NCI-H187 (cell line): ENCODE measurements at places on chromosomes 16 and 17.

GRCh38 chr17:55661963-55662834 is 60.5 kb downstream of the TMEM100 start:
- no peak for DNase-seq

GRCh38 chr16:49534901-49535610 is 161.5 kb downstream of the C16orf78 start:
- no peak for DNase-seq

DNA sequence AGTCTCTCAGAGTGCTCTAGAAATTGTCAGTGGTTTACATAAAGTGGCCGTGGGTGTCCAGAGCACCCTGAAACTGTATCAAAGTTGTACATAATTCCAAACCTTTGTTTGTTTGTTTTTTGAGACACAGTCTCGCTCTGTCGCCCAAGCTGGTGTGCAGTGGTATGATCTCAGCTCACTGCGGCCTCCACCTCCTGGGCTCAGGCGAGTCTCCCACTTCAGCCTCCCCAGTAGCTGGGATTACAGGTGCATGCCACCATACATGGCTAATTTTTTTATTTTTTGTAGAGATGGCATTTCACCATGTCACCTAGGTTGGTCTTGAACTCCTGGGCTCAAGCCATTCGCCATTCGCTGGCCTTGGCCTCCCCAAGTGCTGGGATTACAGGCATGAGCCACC is 24.3 kb upstream of the ADGRG1 start:
- DNase-seq = no peak

GRCh38 chr17:27222515-27222914 is 71.4 kb upstream of the WSB1 start:
- no peak for DNase-seq

DNA sequence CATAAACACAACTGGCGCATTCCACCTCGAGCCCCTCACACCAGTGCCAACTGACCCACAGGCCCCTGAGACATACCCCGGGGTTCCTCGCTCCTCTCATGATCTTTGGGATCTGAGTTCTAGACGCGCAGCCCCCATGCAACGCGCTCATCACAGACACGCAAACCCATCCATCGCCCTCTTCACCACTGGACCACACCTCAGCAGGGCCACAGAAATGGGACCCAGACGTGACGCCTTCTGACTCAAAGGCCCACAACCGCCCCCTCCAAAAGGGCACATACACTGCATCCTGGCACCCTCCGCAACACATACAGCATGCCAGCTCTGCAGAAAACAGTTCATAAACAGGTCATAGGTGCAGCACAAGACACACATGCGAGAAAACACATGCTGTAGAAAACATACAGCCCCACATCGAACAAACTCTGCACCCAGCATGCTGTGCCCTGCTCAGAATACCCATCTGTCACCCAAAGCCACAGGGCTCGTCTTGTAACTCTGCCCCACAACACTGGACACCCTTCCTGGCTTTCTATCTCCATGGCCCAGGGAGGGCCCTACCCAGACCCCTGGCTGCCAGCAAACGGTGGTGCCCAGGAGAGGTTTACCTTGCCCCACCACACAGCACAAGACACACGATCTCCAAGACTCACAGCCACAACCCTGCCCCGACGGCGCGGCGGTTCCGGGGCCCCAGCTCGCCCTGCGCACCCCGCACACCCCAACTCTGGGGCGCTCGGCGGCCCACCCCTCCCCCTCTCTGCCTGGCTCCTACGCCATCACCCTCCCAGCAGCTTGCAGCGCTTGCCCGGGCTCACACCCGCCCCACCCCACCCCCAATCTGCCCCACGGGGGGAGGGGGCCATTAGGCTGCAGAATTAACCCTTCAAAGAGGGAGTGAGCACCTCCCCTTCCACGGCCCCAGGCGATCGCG is 887 bp downstream of the ZBTB4 start:
- no peak for DNase-seq

- DNase-seq = no peak
Observed at GRCh38 chr17:35407531-35407930, 24.8 kb downstream of the SLFN12 start.

- DNase-seq = no peak
Observed at GRCh38 chr17:40779181-40779909, 3.0 kb downstream of the KRT27 start.

DNA sequence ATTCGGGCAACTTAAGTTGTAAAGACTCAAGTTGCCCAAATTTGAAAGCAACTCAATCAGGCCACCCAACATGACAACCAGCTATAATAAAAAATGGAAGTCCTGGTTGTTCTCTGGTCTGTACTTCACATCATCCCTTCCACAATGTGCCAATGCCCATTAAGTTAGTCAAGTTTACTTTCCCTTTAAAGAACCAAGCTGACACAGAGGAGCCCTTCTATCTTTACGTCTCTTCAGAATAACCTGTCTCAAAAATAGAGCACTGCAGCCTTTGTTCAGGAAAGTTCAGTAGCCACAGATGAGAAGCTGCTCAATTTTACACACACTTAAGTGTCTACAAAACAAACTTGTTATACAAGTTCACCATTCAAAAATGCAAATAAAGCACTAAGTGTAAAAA is 75.1 kb upstream of the C17orf78 start:
- DNase-seq = no peak

DNA sequence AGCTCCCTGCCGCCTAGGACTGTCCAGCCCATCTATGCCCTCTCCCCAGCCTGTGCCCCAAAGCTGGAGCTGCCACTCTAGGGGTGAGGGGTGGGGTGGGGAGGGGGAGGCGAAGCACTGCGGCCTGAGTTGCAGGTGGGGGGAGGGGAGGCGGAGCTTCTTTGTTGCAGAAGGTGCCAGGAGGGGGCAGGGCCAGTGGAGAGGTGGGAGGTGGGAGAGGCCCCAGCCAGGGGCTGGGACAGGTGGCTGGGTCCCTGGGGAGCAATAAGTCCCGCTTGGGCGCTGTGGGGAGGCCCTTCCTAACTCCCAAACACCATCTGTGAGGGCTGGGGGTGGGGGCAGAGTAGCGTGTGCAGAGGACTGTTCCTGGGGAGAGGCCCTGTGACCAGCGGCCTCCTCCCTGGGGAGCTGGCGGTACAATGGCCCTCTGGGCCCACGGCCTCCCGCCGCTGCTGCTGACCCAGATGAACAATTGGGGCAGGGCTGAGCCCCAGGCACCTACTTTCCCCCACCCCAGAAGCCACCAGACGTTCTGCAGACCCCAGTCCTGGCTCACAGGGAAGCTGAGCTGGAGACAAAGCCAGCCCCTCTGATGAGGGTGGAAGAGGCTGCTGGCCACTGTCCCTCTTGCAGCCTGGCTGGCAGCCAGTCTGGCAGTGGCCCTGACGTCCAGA is 2.2 kb upstream of the NTN3 start:
- peak; percentile 99 for DNase-seq

DNA sequence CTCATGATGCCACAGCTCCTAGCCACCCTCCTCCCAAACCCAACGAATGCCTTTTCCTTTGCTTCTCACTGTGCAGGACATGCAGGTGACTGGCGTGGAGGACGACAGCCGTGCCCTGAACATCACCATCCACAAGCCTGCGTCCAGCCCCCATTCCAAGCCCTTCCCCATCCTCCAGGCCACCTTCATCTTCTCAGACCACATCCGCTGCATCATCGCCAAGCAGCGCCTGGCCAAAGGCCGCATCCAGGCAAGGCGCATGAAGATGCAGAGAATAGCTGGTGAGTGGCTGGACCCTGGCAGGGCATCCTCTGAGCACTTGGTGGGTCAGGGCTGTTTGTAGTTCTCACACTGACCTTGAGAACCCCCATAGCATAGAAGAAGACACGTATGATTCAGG is 132.3 kb downstream of the SOCS1 start:
- no peak for DNase-seq

DNA sequence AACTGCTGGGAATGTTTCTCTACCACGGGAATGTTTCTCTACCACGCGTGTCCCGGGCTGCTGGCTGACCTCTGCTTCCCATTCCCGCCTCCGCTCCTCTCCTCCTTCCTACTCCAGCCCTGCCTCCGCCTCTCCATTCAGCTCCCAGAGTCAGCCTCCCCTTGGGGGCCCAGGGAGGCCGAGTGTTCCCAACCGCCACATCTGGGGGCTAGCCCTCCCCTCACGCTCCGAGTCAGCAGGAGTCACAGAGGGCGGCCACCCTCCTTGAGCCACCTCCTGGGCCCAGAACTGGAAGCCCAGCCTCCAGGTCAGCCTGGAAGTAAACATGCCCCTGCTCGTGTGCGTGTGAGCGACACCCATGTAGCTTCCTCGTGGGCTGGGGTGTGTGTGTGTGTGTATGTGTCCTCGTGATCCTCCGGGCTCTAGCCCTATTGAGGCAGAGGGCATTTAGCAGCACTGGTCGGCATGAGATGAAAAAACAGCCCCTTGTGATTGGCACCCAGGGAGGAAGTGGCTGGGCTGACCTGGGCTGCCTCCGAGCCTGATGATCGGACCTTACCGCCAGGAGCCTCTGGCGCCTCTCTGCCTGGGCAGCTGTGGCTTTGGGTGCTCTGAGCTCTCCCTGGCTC is 7.3 kb downstream of the CYGB start:
- DNase-seq = no peak

DNA sequence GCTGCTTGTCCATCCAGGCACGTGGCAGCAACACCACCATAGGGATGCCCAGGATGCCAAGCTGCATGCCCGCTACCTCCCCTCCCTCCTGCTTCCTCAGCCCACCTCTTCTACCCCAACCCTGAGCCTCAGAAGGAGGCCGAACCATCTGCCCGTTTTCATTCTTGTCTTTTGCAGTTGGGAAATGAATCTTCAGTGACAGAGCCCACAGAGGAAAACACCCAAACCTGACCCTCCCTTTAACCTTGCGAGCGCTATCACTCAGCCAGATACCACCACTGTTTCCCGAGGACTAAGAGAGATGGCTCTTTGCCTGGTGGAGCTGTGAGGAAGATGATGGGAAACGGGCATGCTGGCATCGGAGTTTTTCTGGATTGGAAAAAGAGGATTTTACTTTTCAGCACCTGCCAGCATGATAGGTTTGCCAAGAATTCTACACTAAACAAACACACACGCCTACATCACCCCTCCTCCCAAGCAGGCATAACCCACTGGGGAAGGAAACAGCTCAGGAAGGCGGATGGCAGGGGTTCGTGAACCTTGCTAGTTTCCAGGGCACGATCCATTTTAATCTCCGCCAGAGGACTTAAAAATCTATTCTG is 457.4 kb downstream of the SLC39A11 start:
- no peak for DNase-seq

DNA sequence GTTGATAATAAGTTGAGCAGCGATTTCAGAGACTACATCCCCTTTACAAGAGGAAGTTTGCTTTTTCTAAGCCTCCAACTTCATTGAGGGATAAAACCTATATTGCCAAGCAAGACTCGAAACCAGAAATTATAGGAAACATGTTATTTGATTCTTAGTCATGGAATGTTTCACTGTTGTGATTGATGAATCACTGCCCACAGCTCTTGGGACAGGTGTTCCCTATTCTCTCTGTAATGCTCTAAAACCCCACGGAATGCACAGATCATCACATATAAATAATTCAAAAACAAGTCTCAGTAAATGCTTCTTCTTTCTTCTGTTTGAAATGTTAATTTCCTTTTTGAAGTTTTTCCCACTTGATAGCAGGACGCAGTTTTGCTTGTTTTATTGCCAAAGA is 809.5 kb upstream of the GOT2 start:
- no peak for DNase-seq

DNA sequence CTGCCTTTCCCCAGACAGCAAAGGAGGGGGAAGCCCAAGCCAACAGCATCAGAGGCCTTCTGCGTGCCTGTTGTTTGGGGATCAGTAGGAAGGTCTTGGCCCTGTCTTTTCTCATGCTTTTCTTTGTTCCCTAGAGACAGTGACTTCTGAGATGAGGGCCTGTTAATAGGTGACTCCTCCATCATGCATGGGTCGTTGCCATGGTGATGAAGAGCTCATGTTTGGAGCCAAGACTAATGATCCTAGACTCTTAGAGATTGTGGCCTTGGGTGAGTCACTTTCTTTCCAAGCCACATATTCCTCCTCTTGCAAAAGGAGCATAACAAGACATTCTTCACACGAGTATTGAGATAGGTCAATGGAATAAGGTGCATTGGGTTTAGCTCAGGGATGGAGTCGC is 201.1 kb upstream of the ASIC2 start:
- DNase-seq = no peak

DNA sequence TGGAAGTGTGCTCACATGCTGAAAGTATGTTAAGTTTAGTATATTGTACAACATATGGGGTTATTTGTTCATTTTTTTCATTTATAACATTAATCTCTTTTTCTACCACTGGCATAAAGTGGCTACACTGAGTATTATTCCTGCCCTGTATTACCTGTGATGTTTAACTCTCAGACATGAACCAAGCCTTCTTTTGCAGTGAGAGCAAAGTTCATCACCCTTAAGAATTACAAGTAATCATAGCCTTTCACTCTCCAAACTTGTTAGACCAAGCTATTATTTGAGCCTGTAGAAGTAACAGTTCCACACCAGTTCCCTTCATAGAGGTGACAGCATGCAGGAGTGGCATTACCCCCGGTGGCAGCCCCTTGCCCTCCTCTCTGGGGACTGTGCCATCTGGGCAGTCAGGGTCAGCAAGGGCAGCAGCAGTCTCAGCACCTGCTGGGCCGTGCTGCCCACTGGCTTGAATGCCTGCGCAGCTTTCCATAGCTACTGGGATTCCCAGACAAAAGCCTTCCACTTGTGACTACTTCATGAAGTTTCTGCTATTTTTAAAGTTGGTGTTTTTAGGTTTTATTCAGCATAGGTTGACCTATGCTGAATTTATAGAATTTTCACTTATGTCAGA is 71.3 kb downstream of the TMC6 start:
- no peak for DNase-seq

DNA sequence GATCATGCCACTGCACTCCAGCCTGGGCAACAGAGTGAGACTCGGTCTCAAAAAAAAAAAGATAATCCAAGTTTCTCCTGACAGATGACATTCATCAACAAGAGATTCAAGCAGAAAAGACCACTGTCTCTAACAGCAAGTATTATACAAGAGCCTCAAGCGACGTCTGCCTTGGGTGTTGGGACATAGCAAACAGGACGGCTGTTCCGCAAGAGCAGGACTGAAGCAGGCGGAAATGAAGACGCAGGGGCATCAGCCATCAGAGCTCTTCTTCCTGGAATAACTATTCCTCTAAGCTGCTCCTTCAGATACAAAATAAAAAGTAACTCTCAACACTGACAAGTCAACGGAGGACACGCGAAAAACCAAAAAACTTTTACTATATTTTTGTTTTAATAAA is 54.0 kb downstream of the ANKRD11 start:
- DNase-seq = no peak

DNA sequence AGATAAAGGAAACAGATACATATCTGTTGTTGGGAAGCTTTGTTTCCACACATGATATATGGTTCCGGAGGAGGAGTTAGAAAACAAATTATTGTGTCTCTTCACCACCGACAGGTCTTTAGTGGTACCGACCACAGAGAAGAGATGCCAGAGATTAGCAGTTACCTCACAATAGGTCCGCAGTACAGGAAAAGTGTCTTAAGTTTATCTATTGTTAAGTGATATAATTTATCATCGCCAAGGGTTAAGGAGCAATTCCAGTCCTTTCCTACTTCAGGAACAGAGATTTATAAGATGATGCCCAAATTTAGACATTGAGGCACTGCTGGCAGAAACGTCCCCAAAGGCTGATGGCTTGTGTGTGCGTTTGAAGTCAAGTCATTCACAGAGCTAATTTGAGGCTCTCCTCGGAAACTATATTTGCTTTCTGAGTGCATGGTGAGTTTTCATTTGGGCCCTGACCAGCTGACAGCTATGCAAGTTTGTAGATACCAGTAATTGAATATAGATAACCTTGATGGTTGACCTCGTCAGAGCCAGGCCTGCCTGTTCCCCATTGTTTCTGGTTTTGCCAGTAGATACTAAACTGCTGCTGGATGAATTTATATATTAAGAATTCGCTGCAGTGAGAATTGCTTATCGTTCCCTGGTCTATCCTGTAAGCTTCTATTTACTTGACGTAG is 196.4 kb upstream of the IRX3 start:
- no peak for DNase-seq

- no peak for DNase-seq
Observed at GRCh38 chr16:62967611-62968010, 931.4 kb upstream of the CDH8 start.
